H1 (cell line): ENCODE measurements at places on chromosomes 2 and 18. TPM values are rescaled to one million over a fixed set of nuclear protein-coding genes. Genes with fewer than 3 reads are reported as not detected.

ANKRD29 gene
- total RNA-seq, result 6.3 and 7.3 TPM in 2 replicates

UBXN4 gene
- 64.2 and 66.0 TPM in 2 replicates for total RNA-seq

KIF5C gene
- total RNA-seq, result 58.1 and 66.4 TPM in 2 replicates

OST4 gene
- total RNA-seq, result 212 and 225 TPM in 2 replicates

MEP1B gene
- not detected in 2 replicates for total RNA-seq

ATP6V1C2 gene
- 0.63 and 0.74 TPM in 2 replicates for total RNA-seq

TUBB6 gene
- 126 and 128 TPM in 2 replicates for total RNA-seq

LRRC30 gene
- not detected in 2 replicates for total RNA-seq

GFPT1 gene
- total RNA-seq, result 76.2 and 86.8 TPM in 2 replicates

NEB gene
- 2.5 and 2.6 TPM in 2 replicates for total RNA-seq

AGFG1 gene
- total RNA-seq, result 102 and 108 TPM in 2 replicates

CAD gene
- total RNA-seq, result 146 and 147 TPM in 2 replicates

CD8B2 gene
- total RNA-seq, result not detected in 2 replicates

KIF1A gene
- total RNA-seq, result 267 and 281 TPM in 2 replicates

TRIM54 gene
- 3.9 and 4.2 TPM in 2 replicates for total RNA-seq

DAW1 gene
- total RNA-seq, result 0.84 and 1.4 TPM in 2 replicates
